NCI-H1417 (cell line): ENCODE measurements at places on chromosomes 13 and 19.

GRCh38 chr13:112687836-112688559 is 1.8 kb upstream of the ATP11A start:
- DNase-seq = no peak

DNA sequence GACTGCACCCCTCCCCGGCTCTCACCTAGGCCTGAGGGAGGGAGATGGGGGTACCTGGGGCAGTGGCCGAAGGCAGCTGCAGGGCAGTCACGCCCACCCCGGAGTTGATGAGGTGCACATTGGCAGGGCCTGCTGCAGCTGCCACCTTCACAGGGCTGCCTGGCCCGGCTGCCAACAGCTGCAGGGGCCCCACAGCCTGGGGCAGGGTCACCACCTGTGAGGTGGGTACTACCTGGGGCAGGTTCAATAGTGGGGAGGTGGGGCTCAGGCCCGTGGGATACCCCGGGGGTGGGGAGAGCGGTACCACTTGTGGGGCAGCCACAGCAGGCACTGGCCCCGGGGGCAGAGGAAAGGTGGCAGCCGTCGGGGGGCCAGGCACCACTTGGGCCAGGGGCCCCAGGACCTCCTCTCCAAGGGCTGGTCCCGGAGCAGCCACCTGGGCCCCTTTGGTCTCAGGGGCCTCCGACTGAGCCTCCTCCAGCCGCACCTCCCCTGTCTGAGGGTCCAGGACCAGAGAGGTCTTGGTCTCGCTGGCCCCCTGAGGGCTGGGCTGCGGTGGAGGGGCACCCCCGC is 2.7 kb downstream of the SIX5 start:
- no peak for DNase-seq

GRCh38 chr13:73625562-73626339 is 508.5 kb downstream of the KLF12 start:
- no peak for DNase-seq

DNA sequence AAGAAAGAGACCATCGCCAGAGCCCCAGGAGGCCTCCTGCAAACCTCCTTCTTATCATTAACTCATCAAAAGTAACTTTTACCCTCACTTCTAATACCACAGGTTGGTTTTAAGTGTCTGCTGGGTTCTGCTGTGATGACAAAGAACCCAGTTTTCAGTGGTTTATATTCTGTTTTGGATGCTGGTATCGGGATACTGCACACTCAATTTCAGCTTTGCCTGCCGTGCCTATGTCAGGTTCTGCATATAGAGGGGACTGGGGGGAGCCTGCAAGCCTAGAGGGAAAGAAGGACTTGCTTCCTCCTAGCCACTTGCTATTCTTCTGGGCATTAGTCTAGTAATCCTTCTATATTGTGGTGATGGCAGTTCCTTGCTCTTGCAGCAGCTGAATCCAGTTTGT is 242.4 kb downstream of the KCNRG start:
- DNase-seq = no peak

- DNase-seq = peak; percentile 51
Measured at GRCh38 chr19:15199661-15200552, 888 bp downstream of the NOTCH3 start.

DNA sequence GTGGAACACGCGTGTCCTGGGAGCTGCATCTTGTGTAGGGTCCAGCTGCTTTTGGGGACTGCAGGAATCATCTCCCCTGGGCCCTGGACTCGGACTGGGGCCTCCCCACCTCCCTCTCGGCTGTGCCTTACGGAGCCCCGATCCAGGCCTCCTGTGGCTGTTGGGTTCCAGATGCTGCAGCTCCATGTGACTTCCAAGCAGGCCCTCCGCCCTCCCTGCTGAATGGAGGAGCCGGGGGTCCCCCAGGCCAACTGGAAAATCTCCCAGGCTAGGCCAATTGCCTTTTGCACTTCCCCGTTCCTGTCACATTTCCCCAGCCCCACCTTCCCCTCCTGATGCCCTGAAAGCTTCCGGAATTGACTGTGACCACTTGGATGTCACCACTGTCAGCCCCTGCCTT is 6.2 kb upstream of the PGLS start:
- DNase-seq = no peak

DNA sequence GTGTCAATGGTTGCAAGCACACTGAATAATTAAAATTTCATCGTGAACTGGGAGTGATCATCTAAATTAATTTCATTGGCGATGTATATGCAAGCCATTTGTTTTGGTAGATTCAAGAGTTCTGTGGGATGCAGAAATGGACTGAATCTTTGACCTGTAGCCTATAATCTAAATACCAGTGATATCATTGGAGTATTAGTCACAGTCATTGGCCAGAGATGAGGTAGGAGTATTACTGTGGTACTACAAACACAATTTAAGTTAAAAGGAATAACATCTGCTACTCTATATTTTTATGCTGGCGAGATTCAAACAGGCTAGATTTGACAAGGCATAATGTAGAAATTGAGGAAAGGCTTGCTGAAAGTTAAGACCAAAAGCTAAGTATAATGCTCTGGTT is 14.0 kb downstream of the FRY start:
- DNase-seq = no peak

DNA sequence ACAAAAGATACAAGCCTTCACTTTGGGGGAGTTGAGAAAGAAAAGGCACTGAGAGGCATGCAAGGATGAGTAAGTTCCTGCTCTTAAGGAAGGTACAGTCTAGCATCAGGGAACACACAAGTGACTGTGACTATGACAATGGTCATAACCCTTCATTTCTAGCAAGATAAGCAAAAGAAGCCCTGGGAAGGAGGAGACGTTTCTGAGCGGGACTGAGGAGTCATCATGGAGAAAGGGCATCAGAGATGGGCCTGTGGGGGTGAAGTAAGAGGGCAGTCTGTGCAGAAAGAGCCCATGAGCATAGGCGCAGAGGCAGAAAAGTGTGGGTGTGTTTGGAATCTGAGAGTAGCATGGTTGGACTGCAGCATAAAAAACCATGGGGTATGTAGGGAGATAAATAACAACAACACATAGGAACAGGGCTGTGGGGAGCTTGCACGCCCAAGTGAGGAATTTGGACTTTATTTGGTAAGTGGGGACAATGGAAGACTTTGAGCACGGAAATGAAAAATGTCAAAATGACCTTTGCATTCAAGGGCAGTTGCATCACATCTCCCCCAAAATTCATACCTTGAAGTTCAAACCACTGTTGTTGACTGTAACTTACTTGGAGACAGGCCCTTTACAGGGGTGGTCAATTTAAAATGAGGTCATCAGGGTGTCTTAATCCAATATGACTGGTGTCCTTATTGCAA is 86.7 kb downstream of the MBNL2 start:
- DNase-seq = no peak

DNA sequence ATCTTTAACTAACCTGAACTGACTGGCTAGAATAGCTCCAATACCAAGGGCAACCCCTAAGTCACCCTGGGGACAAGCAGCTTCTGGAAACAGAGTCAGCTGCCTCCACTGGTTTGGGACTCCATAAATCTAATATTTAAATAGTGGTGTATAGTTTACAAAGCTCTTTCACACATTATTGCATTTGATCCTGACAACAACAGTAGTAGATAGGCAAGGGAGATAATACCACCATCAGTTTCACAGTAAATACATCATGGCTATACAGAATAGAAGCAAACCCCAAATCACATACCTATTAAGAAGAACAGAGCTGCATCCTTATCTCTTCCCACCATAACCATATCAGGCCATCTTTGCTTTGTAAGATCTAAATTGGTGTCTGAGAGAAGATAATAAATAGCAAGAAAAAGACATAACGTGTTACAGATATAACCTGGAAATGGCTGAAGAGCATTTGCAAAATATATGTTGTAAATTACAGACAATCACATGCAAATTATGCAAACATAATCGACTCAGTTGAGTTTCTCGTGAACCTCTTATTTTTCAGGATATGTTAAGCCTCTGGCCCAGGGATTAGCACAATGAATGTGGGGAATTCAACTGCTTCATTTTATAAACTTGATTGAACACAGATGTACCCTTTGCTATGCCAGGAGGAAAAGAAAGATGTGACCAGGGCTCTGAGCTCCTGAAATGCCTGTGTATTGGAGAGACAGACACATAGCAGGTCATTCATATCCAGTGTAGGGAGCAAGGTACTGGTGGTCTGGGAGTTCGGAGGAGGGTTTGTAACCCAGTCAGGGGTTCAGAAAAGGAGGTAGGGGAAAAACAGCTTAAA is 142.5 kb downstream of the SLC7A1 start:
- DNase-seq = no peak

DNA sequence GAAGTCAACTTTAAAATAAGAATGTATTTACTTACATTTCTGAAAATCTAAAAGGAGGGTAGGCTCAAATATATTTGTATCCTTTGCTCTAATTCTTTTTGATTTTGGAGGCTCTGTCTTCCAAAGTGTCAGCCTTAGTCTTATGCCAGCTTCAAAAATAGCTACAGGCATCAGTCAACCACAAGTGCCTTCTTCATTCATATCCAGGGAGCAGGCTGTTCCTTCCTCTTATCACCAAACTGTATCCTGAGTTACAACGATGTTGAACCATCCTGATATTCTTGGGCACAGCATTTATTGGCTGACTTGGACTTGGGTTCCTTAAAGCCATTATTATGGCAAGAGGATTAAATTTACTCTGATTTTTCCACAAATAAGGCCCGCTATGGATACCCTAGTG is 1161.3 kb downstream of the PCDH17 start:
- no peak for DNase-seq

- DNase-seq = peak; percentile 57
Measured at GRCh38 chr13:37747071-37747612, 122.4 kb downstream of the TRPC4 start.

DNA sequence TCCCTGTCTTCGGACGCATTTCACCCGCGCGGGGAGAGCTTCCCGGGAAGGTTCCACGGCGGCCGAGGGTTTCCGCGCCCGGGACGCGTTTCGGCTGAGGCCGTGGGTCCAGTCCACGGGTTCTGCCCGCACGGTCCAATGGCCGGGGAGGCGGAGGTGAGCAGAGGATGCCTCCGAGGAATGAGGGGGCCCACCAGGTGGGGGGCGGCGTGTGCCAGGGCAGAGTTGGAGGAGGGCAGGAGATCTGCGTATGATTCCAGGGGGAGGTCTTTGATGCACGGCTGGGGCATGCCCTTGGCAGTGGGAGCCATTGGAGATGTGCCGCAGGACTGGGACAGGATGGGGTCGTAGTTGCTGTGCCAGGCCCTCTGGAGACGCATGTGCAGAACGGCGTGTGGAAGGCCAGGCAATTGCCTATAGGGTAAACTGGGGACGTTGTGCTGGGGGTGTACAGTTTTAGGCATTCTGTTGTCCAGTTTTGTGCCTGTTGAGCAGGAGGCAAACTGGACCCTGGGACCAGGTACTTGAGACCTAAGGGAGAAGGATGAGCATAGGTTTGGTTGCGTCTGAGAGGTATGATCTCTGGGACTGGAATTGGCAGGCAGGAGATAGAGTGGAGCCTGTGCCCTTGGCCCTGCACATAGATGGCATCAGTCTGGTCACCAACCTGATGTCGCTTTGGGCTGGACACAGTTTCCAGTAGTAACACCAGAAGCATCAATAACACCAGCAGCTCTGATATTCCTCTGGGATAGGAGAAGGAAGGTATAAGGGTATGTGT is 751 bp downstream of the ZNF584 start:
- DNase-seq = peak; percentile 50

DNA sequence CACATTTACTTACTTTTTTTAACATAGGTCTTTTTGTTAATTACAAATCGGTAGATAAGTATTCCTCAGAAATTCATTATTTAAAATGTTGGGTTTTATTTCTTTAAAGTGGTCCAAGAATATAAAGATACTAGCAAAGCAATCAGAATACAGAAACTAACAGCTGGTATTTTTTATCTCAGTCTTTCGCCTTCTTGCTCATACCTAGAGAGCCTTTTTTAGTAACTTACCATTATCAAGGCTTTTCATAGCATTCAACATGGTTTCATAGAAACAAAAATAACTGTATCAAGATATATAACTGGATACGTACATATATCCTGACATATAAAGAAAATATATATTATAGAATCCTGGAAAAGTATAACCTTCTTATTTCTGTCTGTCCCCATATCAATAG is 227.8 kb upstream of the MIR17HG start:
- no peak for DNase-seq

GRCh38 chr19:38557205-38557799 is 60.5 kb downstream of the MAP4K1 start:
- DNase-seq = no peak

GRCh38 chr19:5337708-5338655 is 2.6 kb downstream of the PTPRS start:
- no peak for DNase-seq

- DNase-seq = no peak
Measured at GRCh38 chr19:30284885-30285284, 87.3 kb upstream of the ZNF536 start.

DNA sequence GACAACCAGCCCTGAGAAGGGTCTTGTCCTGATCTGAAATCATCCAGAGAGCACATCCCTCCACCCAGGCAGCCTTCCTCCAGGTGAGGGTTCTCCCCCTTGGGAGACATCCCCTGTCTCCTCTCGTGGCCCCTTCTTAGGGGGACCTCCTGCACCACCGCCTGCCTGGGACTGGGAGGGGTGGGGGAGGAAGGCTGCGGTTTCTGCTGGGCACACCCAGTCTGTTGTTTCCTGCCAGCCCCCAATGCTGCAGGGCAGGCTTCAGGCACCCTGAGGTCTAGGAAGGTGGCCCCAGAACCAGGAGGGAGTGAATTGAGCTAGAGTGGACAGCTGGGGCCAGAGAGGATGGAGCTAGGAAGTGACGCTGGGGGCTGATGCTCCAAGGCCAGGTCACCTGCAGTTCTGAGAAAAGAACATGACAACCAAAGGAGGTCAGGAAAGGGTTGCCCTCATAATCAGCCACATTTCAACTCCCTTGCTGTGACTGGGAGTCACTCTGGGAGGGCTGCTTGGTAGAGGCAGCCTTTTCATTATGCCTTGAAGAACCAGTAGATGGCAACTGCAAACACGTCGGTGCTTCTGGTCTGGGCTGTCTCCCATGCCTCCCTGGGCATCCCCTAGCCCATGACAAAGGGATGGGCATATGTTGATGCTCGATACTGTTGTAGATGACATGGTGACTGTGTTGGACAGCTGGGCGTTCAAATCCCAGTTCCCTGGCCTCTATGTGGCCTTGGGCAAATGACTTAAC is 1.4 kb downstream of the ARHGEF18 start:
- no peak for DNase-seq

GRCh38 chr13:76267216-76267615 is 619.0 kb downstream of the KCTD12 start:
- DNase-seq = no peak

GRCh38 chr19:14118165-14119051 is 846 bp upstream of the PRKACA start:
- no peak for DNase-seq

DNA sequence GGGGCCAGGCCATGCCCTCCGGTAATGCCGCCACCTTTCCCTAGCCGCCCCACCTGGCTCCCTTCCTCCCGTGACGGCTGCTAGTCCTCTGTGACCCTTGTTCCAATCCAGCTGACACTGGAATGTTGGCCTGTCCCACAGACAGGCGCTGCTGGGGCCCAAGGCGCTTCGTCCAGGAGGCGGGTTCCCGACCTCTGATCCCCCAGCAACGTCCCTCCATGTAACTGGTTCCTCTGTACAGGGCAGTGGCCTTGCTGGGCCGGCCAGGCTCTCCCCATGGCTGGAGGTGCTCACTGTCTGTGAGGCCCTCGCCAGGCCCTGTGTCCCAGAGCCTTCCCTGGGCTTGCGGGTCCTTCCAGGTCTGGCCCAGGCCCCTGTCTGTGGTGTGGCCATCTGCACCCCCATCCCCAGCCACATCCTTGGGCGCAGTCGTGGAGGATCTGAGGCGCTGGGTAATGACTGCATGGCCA is 6.8 kb upstream of the GRIN3B start:
- no peak for DNase-seq
